Stimulated activated CD8-positive, alpha-beta memory T cell treated with anti-CD3 and anti-CD28 coated beads, Interleukin-4, amount 100 ng/mL, for 1 hour (primary cell): ENCODE measurements at places on chromosomes 3 and 15.

- no peak for DNase-seq
These were observed 15.9 kb downstream of the HPS3 start for GRCh38 chr3:149145356-149145755.

DNA sequence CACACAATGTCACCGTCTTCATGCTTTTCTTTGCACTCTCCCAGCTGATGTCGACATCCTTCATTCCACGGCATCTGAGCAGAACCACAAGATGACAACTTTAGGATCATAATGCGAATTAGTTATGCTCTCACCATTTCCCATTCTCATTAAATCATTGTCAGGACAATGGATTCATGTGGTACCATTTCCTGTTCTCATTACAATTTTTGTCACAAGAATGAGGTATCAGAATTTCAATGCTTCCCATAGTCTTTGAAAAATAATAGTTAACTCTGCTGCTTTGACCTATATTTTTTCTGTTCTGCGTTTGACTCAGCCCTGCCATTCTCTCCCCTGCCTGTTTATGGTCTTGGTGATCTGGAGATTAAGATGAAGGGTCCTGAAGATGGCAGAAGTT, 175.7 kb upstream of the MDFIC2 start:
- no peak for DNase-seq

- no peak for DNase-seq
These were observed 39.8 kb downstream of the CGGBP1 start for GRCh38 chr3:88019024-88019423.

DNA sequence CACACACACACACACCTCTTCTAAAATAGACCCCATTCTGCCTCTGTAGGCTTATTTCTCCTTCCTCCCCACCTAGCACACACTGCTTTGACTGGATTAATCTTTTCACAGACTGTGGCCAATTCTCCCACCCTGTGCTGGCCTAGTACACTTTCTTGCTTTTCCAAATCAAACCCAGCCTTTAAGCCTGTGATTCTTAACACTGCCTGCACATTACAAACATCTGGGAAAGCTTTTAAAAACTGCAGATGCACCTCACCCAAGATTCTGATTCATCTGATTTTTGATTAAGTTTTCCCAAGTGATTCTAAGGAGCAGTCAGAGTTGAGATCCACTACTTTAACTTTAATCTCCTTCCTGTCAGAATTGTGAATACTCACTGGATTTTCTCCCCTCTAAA, 12.8 kb downstream of the CSNK1G1 start:
- no peak for DNase-seq

GRCh38 chr3:182969277-182969676, 11.1 kb downstream of the DCUN1D1 start:
- DNase-seq: no peak

DNA sequence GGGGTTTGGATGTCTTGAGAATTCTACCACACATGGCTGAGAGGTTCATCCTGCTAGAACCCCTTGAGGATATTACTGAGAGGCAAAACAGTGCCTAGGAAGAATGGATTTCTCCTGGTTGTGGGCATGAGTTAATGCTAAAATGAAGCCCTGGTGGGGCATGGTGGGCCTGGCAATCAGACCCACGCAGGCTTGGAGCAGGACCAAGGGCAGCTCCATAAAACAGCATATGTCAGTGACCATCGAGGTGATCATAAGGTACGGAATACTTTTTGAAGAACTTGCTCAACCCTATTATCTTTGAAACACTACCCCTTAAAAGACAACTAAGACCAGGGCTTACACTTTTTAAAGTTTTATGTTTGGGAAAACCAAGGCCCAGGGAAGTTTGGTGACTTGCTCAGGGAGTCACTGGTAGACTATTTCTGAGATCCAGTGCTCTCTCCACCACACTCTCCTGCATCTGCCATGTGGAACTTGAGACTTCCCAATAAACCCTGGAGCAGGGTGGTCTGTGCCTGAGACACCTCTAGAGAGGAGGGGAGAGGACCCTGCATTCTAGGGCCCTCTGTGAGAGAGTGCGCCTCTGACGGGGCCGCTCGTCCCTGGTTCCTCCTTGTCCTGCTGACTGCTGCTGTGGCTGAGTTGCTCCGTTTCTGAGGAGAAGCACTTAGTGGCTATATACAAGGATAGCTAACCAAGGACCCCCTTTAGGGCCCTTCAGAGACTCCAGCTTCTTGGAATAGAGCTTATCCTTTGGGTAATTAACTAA, 28.0 kb upstream of the TIMP4 start:
- DNase-seq: no peak
